ENCODE measurements at places on chromosomes 1 and 21.

GRCh38 chr1:228455715-228456114 is 31.5 kb upstream of the RNF187 start:
- no peak for DNase-seq

DNA sequence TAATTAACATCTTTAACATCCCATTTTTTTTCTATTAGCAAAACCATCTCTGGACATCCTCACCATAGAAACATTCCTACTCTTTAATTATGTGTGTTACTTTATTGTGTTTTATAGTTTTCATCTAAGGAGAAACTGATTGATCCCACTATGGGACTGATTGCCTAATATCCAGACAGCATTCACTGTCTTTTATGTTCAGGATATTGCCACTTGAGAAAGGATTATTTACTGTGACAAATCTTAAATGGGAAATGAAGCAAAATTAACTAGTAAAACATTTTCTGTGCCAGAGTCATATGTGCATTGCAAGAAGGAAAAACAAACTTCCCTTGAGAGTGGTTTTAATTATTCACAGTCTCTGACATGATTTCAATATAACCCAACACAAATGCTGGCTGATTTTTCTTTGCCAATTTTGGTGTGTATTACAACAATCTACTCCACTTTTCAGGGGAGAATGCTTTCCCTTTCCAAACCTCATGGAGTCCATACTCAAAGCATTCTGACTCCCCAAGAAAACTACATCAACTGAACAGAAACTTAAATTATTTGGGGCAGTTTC is 15.8 kb upstream of the RGS13 start:
- no peak for DNase-seq

- DNase-seq: no peak
Observed at GRCh38 chr1:19505693-19506457, 20.5 kb upstream of the CAPZB start.

DNA sequence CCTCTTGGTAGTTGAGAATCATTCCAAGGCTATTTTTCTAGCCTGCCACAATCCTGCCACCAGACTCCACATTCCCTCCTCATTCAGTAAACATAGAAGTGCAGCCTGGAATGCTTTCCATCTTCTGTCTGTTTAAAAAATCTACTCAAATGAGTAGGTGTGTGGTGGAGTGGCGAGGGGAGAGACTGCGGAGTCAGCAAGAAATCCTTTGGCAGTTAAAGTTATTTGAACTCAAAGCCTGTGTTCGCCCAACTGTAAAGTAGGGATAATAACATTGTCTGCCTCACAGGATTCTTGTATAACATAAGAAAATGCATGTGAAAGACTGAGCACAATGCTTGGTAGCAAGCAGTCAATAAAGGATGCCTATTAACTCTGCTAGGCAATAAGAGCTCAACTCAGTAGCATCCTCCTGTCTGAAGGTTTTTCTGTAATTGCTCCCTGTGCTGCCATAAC is 22.2 kb upstream of the DPT start:
- DNase-seq: no peak
